Omental fat pad (tissue), 4 donors: ENCODE measurements at places on chromosomes 6 and 20. TPM values are rescaled to one million over a fixed set of nuclear protein-coding genes. Genes with fewer than 3 reads are reported as not detected.

DNA sequence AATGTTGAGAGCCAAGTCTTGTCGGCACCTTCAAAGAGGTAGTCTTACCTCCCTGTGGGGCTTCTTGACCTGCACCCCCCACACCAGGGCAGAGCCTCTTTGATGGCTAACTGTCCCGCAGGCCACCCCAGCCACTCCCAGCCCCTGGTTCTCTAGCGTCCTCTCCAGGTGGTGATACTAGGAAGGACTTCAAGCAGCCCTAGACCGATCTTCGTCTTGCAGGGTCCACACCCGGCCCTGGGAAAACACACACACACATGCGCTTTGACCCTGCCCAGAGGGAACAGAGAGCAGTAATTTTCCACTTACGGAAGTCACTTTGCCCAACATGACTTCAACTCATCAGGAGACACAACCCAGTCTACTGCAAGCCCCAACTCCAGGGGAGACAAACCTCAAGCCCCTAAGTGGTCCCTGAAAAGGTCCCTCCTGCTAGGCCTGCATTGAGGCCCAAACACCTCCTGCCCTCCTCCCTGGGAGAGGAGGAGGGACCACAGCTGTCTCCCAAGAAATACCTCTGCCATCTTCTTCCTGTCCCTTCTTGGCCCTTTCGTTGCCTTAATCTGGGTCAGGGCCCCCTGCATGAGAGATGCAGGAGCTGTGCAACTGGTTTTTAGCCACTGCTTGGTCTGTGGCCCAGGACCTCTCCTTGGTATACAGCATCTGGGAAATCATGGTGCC, 2.9 kb upstream of the BPIFB1 start:
- no peak for DNase-seq

GRCh38 chr6:166145751-166146150, 21.9 kb downstream of the TBXT start:
- DNase-seq: no peak

DNA sequence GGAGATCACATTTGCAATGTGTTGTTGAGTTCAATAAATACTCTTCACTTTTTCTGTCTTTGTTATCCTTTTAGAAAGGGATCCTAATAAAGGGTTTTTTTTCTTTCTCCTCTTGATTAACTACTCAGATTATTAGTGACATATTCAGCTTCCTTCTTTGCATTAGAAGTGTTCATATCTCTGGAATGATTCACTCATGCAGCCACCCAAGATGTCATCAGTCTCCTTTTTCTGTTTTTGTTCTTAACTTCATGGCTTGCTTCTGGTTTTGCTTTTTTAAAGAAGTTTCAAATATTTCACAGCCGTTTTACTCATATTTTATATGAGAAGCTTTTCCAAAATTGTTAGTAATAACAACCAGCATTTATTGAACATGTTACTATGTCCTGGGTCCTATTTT, 187.6 kb downstream of the TMEM242 start:
- no peak for DNase-seq

DNA sequence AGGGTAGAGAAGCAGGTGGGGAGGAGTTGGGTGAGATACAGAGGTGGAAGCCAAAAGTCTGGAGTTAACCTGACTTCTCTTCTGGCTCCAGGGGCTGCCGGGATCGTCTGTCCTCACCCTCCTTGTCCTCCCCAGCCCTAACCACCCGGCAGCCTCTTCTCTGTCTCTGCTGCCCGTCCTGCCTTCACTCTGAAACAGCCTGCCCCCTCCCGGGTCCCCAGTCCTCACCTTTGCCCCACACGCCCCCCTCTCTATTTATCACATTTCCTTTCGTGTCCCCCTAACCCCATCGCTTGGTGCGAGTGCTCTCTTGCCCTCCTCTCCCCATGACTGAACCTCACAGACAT, 5.7 kb downstream of the RING1 start:
- no peak for DNase-seq

DNA sequence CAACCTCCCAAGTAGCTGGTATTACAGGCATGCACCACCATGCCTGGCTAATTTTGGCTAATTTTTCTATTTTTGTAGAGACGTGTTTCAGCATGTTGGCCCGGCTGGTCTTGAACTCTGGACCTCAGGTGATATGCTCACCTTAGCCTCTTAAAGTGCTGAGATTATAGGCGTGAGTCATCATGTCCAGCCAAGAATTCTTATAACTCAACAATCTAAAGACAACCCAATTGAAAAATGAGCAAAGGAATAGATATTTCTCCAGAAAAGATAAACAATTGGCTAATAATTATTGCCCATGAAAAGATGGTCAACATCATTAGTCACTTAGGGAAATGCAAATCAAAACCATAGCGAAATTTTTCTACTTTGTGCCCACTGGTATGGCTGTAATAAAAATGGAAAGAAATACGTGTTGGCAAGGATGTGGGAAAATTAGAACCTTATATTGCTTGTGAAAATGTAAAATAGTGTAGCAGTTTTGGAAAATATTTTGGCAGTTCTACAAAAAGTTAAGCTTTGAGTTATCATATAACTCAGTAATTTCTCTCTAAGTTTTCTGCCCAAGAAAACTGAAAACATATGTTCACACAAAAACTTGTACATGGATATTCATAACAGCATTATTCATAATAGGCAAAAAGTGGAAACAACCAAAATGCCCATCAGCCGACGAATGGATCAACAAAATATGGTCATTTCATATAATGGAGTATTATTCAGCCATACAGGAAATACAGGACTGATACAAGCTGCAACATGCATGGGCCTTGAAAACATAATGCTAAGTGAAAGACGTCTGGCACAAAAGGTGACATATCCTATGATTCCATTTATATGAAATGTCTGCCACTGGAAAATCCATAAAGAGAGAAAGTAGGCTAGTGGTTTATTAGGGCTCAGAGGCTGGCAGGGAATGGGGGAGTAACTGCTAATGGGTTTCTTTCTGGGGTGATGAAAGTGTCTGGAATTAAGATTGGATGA, 87.8 kb downstream of the UTRN start:
- no peak for DNase-seq

- peak; percentile 56 for DNase-seq
These were observed 405.3 kb upstream of the HS3ST5 start for GRCh38 chr6:114747995-114748625.

DNA sequence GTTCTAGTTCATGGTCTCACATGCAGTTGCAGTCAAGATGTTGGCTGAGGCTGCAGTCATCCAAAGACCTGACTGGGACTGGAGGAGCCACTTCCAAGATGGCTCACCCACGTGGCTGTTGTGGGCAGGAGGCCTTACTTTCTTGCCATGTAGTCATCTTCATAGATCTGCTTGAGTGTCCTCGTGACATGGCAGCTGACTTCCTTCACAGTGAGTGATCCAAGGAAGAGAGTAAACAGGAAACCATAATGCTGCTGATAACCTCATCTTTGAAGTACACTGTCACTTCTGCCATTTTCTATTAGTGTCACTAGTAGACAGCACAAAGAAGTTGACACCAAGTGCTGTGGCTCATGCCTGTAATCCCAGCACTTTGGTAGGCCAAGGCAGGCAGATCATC, 40.1 kb upstream of the AKIRIN2 start:
- DNase-seq: no peak

DNA sequence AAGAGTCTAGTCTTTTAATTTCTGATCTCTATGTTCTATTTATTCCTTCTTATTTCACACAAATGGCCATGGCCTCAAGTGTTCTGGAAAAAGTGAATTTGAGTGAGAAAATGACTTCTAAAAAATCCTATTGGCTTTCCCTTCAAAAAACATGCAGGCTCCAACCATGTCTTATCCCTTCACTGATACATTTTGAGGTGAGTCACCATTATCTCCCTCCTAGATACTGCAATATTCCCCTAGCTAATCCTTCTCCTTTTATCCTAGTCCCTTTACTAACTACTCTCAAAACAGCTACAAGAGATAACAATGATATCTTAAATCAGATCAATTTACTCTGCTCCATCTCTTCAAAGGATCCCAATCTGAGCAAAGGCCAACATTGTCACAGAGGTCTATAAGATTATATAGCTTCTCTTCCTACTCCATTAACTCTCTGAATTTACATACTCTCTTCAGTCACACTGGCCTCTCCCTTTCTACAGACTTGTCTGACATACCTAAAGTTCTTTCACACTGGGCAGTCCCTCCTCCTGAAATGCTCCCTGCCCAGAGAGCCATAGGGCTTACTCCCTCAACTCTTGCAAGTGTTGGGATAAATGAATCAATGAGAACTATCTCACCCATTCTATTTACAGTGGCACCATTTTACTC, 129.2 kb downstream of the TENT5A start:
- no peak for DNase-seq

DNA sequence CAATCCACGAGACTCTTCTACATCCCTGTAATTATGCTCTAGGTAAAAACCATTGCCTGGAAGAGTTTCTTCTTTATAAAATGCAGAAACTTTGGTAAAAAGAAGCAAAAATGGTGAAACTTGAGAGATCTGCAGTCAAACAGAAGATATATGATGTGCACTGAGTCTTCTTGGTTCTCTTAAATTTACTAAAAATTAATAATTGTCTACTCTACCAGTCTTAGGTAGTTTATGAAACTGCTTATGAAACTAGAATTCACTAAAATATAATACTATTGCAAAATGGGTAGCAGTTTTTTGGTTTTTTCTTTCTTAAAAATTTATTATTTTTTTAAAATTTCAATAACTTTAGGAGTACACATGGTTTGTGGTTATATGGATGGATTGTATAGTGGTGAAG, 519.1 kb upstream of the SOX4 start:
- no peak for DNase-seq

Gene TTI1
- 29.3 TPM for total RNA-seq

Gene RAD21L1
- not detected for total RNA-seq

Gene TSPO2
- total RNA-seq: not detected
